CD8-positive, alpha-beta T cell (primary cell): ENCODE measurements at places on chromosomes 5 and 9.

DNA sequence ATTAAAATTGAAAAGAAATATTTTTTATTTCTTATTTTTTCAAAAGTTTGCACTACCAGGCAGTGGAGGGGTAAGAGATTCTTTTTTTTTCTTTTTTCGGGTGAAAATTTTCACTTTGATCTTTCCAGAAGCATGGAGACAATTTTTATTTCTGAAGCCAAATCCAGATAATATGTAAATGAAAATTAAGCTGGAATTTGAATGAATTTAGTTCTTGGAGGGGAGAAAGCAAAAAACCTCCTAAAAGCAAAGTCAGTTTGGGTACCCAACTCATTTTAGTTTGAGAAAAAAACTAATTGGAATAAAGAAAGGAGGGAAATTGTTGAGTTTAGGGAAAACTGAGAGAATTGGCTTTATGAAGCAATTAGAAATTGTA lies 872 bp downstream of the ZNF618 start:
- no peak for DNase-seq

GRCh38 chr5:31983851-31984250 lies 190.3 kb downstream of the GOLPH3 start:
- no peak for DNase-seq

DNA sequence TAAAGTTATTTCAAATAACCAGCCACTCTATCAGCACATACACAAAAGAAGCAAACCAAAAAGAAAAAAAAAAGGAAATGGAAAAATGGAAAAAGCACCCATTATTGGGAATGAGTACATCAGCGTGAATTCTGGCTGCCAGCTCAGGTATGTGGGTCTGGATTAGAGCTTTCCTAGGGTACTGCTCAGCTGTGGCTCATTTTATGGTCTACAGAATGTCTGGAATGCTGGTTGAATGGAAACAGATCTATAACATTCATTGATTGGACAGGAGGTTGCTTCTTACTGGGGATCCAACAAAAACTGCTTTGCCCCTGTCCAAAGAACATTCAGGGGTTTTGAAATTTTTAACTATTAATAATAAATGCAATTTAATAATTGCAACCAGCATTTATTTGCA lies 3.9 kb upstream of the CAST start:
- DNase-seq, result no peak

- DNase-seq, result no peak
These were observed 133.4 kb downstream of the UGCG start for GRCh38 chr9:112029921-112030444.

DNA sequence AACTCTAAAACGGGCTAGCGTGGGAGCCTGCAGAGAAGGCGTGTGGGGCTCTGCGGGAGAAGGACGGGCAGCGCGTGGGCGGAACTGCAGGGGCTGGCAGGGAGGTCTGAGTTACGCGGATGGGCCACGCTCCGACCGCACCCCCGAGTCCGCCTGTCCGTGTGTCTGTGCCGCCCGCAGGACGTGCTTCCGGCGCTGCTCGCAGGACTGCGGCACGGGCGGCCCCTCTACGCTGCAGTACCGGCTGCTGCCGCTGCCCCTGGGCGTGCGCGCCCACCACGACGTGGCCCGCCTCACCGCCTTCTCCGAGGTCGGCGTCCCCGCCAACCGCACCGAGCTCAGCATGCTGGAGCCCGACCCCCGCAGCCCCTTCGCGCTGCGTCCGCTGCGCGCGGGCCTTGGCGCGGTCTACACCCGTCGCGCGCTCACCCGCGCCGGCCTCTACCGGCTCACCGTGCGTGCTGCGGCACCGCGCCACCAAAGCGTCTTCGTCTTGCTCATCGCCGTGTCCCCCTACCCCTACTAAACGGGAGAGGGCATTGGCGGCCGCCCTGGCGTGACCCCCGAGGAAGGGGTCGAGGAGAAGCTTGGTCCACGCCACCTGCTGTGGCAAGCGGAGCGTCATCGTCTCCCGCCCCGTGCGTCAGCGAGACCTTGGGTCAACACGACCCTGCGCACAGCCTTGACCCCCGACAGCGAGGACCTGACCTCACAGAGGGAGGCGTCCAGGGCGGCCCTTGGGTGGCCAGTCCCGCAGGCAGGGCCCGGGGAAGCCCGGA lies 11.4 kb upstream of the ASS1 start:
- DNase-seq, result peak; percentile 8

- DNase-seq, result no peak
These were observed 8.5 kb upstream of the PRXL2C start for GRCh38 chr9:96663506-96664120.

GRCh38 chr9:111917980-111918379 lies 21.4 kb downstream of the UGCG start:
- DNase-seq, result no peak

- peak; percentile 38 for DNase-seq
These were observed 5.5 kb downstream of the OTULIN start for GRCh38 chr5:14669975-14670374.

GRCh38 chr5:137333475-137333874 lies 165.7 kb downstream of the SPOCK1 start:
- no peak for DNase-seq

GRCh38 chr5:153985498-153985897 lies 53.2 kb downstream of the FAM114A2 start:
- no peak for DNase-seq

DNA sequence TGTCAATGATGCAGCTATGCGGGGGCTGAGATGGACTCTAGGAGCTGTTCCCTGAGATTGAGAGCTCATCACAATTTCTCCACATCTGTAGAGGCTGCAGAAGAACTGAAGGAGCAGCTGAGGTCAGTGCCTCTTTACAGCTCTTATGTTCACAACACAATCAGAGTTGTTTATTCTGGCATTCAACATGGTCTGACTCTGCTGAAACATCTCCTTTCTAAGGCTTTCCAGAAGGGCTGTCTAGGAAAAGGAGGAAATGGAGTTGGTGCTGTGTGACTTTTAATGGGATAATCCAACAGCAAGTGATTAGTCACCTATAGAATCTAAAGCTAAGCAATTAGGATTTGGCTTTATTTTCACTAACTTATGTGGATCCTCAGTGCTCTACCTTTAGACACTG lies 6.0 kb downstream of the POU5F2 start:
- DNase-seq, result no peak

DNA sequence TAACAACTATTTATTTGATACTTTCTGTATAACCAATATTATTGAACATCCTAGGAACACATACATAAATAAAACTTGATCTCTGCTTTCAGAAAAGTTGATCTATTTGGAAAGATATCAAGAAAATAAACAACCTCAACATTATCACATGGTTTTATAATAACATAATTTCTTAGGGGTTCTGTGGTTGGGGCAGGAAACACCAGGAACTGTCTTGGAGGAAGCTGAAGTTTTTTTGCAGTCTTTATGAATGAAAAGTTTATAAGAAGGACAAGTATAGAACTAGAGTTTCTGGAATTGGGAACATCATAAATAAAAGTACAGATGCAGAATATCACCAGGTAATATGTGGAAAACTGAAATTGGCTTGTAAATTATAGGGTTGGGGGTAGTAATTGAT lies 296.1 kb downstream of the TAF11L14 start:
- no peak for DNase-seq

- DNase-seq, result no peak
These were observed 303.9 kb upstream of the EDIL3 start for GRCh38 chr5:84688566-84688965.

- no peak for DNase-seq
These were observed 228.6 kb downstream of the SLF1 start for GRCh38 chr5:94847019-94847418.

- no peak for DNase-seq
These were observed 140.2 kb downstream of the ENC1 start for GRCh38 chr5:74500110-74500917.

GRCh38 chr9:114895521-114895991 lies 34.8 kb downstream of the TNFSF8 start:
- DNase-seq, result no peak

GRCh38 chr5:57816108-57816507 lies 333.5 kb upstream of the ACTBL2 start:
- no peak for DNase-seq

- no peak for DNase-seq
These were observed 43.5 kb downstream of the PNPLA7 start for GRCh38 chr9:137506702-137507171.

- peak; percentile 9 for DNase-seq
These were observed 21.4 kb upstream of the OTULINL start for GRCh38 chr5:14560091-14560595.

GRCh38 chr9:110580850-110581249 lies 1.3 kb upstream of the SVEP1 start:
- no peak for DNase-seq

- no peak for DNase-seq
These were observed 94.8 kb downstream of the GADD45G start for GRCh38 chr9:89699646-89700045.

DNA sequence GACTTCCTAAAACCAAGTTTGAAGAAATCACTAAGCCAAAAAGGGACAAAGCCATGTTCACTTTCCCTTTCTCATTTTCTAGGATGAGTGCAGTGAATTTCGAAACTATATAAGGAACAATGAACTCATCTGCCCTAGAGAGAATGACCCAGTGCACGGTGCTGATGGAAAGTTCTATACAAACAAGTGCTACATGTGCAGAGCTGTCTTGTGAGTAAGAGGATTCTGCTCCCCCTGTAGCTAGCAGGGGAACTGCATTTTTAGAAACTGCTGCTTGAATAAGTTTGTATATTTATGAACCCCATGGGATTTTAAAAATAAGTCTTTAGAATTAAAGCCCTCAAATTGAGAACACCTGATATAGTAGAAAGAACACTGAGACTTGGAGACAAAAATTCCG lies 42.7 kb upstream of the SPINK14 start:
- no peak for DNase-seq

DNA sequence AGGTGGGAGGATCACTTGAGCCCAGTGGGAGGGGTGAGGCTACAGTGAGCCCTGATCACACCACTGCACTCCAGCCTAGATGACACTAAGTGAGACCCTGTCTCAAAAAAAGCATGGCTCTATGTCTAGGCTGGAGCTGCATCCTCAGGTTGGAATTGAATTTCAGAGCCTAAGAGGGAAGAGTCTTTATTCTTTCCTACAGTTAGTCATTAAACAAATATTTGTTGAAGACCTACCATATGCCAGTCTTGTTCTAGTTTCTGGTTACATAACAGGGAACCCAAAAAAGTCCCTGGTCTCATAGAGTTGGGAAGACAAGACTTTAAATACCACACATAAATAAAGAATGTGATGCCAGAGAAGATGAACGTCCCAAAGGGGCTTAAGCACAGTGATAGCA lies 6.9 kb upstream of the GRPEL2 start:
- no peak for DNase-seq

DNA sequence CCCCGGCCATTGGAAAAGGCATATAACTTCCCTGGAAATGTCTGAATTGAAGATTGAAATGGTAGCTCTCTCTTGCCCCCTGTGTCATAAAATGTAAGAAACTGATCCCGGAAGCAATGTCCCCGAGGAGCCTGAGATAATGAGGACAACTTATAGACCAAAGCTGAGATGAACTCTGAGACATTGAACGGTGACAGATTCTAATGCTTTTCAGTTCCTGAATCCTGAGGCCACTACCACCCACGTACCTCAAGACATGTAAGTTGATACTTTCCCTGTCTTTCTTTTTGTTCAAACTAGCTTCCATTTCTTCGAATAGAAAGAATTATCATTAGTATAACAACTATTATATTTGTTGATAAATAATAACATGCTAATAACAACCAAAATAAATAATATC lies 51.0 kb downstream of the KIF4B start:
- DNase-seq, result no peak

DNA sequence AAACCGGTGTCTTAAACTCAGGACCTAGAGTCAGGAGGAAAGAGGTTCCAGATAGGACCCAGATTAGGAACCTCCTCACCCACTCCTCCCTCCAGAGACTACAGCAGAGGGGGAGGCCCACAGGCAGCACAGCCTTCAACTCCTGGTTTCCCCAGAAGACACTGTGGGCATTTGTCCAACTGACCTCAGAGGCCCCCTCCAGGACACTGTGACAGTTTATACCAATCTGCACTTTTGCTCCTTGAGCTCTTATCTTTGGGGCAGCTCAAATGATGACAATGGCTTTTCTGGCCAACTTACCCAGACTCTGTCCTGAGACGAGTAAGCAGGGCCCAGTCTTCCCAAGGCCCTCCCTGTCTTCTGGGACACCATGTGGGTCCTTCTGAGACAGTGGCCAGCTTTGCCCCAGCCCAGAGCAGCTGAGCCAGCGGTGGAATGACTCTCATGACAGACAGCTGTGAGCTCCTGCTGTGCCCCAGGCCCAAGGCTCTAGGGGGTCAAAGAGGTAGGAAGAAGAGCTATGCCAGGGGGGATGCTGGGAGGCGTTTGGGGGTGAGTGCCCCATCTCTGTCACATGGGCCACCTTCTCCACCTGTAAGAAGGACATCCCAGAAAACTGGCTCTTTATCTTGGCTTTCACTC lies 14.3 kb downstream of the OR2V2 start:
- no peak for DNase-seq

DNA sequence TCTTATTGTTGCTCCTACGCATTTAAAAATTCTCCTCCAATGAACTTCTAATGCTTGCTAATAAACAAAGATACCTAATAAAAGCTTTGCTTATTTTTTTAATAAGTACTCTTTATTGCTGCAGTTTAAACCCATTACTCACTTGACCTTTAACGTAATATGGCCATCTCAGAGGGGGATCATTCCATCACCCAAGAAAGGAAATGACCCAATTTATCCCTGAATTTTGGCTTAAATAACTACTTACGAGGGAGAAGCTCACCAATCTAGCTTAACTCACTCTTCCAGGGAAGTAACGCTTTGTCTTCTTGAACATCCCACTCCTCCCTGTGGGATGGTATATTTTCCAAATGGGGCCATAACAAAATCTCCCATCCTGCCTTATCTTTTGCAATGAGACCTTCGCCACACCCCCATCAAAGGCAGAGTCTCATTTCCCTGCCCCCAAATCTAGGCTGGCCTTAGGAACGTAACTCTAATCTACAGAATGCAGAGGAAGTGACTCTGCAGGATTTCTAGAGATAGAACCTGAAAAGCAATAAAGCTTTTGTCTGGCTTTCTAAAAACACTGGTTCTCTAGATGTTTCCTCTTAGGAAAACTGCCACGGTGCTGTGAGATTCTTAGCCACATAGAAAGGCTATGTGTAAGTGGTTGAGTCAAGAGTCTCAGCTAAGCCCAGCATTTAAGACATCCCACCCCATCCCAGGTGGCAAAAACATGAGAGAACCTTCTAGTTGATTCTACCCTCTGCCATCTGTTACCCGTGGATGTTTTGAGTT lies 310.0 kb downstream of the ASTN2 start:
- DNase-seq, result no peak

- no peak for DNase-seq
These were observed 8.1 kb downstream of the OSMR start for GRCh38 chr5:38853753-38854470.
